AG04449 (cell line): ENCODE measurements at places on chromosomes 16 and 17.

- DNase-seq, result no peak
Measured at GRCh38 chr17:6435968-6436367, 1.0 kb upstream of the AIPL1 start.

- DNase-seq, result no peak
Measured at GRCh38 chr16:81785138-81785924, 6.2 kb downstream of the PLCG2 start.

DNA sequence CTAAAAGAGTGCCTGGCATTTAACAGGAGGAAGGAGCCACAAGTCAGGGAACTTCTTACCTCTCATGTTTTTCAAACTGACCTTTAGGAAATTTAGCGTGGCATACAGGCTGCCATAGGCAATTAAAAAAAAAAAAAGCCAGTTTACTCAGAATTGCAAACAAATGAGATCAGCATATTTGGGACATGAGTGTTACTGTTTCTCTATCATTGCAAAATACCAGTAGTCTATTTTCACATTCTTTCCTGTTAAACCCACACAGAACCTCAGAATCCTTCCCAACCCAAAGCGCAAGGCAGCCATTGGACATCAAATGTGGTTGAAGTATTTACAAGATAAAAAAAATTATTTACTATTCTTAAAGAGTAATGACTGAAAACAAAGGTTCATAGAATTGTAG lies 366.4 kb upstream of the DYNLRB2 start:
- peak; percentile 76 for DNase-seq

DNA sequence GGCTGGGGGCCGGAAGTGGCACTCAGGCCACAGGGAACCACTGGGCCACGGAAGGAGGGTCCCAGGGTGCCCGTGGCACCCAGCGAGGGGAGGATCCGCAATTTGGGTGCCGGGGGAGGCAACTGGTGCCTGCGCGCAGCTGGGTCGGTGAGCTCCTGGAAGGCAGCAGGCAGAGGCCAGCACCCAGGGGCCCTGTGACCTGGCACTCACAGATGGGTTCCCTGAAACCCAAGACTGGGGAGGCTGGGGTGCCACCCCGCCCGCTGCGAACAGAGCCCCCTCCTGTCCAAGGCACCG lies 663 bp downstream of the SSTR5 start:
- DNase-seq, result no peak

- DNase-seq, result no peak
Measured at GRCh38 chr17:27895940-27896535, 2.9 kb upstream of the LYRM9 start.

DNA sequence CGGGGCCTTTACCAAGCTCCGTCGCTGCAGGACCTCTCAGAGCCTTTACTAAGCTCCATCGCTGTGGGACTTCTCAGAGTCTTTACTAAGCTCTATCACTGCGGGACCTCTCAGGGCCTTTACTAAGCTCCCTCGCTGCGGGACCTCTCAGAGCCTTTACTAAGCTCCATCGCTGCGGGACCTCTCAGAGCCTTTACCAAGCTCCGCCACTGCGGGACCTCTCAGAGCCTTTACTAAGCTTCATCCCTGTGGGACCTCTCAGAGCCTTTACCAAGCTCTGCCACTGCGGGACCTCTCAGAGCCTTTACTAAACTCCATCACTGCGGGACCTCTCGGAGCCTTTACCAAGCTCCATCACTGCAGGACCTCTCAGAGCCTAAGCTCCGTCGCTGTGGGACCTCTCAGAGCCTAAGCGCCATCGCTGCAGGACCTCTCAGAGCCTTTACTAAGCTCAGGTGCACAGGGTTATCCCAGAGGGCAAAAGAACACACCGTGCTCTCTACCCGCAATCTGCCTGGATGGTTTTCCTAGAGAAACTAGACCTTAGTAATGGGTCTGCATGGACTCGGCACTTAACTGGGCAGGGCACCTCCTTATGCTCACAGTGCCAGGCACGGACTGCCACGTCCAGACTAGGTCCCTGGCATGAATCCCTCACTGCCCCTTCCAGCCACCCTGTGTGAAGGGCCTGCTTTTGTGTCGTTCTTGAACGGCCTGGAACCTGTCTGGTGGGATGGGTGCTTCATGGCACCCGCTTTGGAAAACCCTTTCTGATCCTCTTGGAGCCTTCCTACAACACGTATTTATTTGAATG lies 69.2 kb upstream of the DOC2B start:
- DNase-seq, result no peak

- DNase-seq, result no peak
Measured at GRCh38 chr16:87086575-87086974, 230.6 kb downstream of the C16orf95 start.

GRCh38 chr17:4148611-4149308 lies 5.8 kb downstream of the CYB5D2 start:
- no peak for DNase-seq

DNA sequence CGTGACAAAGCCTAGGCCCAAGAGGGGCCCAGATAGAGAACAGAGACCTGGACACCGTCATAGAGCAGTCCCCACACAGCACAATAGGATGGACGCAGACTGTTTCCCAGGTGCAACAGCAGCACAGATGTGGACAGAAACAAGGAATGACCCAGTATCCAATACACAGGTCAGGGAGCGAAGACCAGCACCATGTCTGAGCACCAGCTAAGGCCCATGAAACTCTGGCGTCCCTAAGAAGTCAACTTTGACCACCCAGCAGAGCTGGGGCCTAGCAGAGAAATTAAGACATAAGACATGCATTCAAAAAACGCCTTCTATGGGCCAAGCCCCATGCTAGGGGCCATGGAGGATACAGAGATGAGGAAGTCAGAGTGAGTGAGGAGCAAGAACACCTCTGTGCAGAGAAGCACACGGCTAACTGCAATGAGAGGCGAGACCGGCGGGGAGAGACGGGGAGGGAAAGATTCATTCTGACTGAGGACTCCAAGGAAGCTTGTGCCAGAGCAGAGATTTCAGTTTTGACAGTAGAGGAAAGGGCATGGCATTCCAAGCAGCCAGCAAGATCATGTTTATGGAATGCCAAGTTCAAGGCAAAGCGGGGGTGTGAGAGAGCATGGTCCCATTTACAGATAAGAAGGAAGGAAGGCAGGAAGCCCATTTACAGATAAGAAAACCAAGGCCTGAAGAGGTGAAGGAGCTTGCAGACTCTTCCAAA lies 50.8 kb downstream of the PITPNM3 start:
- DNase-seq, result no peak

- no peak for DNase-seq
Measured at GRCh38 chr17:73586275-73586832, 57.9 kb downstream of the SDK2 start.

DNA sequence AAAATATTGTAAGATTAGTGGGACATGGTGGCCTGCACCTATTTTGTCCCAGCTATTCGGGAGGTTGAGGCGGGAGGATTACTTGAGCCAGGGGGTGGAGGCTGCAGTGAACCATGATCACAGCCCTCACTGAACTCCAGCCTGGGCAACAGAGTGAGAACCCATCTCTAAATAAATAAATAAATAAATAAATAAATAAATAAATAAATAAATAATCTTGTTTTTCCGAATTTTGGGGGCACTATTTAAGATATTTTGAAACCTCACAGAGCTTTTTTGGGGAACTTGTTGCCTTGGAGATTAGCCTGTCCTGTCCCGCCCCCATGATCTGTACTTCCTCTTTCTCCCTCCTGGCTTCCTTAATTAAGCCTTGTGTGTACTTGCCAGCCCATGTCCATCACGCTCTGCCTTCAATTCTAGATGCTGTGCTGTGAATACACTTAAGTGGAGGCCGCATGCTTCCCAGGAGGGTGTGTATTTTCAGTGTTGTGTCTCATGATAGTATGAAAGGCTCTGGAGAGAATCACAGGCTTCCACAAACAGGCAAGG lies 4.4 kb downstream of the LGALS9 start:
- DNase-seq, result no peak

- DNase-seq, result no peak
Measured at GRCh38 chr17:9018726-9019125, 2.6 kb upstream of the NTN1 start.

- no peak for DNase-seq
Measured at GRCh38 chr16:6132121-6132520, 1034.5 kb upstream of the EEF2KMT start.

DNA sequence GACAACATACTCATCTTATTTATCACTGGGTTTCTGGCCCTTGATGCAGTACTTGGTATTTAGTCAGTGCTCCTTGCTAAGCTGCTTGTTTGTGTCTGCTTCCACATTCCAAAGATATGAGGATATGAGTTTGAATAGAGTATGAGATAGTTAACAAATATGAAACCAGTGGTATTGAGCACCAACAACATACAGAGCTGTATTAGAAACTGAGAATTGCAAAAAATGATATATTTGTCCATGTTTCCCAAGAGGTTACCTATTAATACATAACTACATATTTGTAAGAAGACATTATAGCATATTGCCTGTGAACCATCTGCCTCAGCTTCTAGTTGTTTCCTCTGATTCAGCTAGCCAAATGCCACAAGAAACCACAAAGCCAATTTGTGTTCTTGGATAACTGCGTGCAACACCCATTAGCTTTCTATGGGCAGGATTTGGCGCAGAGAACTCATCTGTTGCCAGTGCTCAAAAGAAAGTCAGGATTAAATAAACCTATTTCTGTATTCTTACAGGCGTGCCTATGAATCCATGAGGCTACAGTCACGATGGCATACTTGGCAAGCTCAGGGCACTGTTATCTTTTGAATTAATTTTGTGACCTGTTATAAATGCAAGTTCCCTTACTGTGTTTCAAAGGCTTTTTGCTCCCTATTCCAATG lies 194.4 kb downstream of the MAP2K6 start:
- peak; percentile 96 for DNase-seq

DNA sequence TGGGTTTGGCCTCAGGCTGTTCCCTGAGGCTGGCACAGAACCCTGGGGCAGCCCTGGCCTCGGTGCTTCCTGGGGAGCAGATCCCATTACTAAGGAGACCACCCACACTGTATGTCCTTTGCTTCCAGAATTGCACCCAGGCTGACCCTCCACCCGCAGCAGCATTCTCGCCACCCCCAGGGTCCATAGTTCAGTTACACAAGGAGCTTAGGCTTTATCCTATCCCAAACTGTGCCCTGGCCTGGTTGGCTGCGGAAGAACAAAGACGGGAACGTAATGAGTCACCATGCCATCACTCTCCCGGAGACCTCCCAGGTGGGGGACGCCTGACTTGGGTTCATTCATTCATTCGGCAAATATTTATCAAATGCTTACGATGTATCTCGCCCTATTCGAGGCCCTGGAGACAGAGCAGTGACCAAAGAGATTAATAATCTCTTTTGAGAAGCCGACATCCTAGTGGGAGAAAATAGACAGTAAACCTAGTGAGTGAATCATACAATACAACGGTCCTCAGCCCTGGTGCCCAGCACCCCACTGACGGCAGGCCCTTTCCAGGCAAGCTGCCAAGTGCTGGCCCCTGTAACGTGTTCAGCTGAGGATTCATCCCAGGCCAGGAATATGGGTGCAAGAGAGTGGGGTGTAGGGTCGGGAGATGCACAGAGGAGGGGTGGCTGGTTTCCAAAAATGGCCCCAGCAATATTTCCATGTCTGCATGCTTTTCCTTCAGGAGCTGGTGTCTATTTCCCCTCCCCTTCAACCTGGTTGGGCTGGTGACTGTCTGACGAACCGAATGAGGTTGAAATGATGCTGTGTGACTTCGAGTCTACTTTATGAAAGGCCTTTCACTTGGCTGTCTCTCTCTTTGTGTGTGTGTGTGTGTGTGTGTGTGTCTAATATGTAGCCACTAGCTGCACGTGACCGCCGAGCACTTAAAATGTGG lies 134.2 kb downstream of the MGAT5B start:
- DNase-seq, result no peak

DNA sequence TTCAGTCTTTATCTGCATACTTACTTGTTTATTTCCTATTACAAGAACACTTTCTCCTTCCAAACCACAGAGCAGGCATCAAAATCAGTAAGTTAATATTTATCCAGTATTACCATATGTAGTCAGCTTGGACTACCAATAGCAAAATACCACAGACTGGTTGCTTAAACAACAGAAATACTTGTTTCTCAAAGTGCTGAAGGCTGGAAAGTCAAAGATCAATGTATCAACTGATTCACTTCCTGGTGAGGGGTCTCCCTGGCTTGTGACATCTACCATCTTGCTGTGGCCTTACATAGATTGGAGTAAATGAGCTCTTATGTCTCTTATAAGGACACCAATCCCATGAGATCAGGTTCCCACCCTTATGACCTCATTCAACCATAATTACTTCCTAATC lies 2.6 kb downstream of the STXBP4 start:
- DNase-seq, result no peak

- no peak for DNase-seq
Measured at GRCh38 chr16:23398987-23399805, 53.8 kb downstream of the COG7 start.
